Activated CD8-positive, alpha-beta memory T cell treated with anti-CD3 and anti-CD28 coated beads for 1 hour (primary cell): ENCODE measurements at places on chromosomes 3 and 15.

DNA sequence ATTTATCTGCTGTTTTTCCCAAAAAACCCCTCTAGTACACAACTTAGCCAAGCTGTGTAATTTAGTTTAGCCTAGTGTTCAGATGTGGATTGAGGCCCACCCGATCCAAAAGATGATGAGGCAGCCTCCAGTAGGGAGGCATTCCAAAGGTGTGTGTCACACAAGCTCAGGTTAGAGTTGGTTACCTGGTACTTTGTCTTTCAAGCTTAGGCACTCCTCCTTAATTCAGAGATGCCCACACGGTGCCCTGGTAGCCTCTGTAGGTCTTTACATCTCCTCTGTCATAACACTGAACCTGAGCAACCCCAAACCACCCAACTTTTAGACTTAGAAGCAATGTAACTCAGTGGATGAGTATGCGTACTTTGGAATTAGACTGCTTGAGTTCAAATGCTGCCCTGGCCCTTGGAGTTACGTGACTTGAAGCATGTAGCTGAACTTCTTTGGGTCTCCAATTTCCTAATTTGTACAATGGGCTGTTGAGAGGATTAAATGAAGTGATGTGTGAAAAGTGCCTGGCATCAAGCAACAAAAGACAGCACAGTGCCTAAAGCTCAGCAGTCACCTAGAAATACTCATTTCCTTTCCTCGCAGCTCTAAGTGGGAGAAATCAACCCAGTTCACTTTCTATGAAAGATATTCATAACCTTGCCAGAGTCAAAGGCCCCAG lies 284.6 kb upstream of the RARB start:
- DNase-seq = no peak

DNA sequence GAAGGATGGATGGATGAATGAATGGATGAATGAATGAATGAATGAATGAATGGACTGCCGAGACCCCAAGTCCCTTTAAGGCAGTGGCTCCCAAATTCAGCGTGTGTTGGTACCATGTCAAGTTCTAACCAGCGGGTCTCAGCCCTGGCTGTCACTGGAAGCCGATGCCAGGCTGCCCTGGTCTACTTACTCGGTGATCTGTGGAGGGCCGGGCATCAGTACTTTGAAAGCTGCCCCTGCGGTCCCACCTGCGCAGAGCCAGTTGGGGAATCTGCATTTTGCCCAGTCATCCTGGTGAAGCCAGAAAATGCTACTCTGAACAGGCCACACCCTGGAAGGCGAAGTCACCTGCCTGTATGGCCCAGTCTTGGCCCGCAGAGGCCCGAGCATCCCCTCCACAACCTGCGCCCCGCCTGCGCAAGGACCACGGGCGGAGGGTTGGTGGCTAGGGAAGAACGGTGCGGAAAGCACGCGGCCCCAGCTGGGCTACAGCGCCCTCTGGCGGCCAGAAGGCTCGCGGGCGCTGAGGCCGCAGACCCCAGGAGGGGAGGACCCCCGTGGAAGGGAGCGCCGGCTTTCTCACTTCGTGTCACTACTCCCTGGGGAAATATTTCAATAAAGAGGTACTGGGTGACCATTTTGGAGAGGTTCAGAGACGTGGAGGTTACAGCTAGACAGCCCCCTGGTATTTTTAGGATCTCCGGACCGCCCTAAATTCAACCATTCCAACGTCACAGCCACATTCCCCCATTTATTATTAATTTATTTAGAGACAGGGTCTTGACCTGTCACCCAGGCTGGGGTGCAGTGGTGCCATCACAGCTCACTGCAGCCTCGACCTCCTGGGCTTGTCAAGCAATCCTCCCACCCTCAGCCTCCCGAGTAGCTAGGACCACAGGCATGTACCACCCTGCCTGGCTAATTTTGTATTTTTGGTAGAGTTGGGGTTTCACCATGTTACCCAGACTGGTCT lies 34.9 kb downstream of the PRKCD start:
- no peak for DNase-seq

GRCh38 chr3:72347819-72348319 lies 500.4 kb downstream of the SHQ1 start:
- DNase-seq = no peak

DNA sequence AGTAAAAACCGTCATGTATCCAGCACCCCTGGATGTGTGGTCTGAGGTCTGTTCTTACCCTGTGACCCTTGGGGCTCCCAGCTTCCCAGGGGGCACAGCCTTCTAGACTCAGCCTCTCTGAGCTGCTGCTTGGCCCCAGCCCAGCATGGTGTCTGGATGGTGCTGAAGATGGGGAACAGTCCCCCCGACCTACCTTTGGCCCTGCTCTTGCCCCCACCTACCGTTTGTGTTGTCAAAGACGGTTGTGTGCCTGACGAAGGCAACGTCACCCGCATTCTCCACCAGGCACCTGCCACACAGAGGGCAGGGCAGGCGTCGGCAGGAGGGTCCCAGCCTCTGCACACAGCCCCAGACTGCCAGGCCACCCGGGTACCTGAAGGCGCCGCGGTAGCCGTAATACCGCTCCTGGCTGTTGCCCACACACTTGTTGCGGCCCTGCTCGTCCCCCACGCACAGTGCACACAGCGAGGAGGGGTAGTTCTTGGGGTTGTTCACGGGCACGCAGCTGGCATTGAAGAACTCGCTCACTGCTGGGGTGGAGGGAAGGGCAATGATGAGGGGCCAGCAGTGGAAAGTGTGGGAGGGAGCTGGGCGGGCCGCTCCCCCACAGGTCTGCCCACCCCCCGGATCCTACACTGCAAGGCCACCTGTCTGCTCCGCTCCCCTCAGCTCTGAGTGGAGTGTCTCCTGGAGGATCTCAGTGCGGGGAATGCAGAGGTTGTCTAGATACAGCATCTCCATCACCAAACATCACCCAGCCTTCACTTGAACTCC lies 21.0 kb downstream of the MELTF start:
- DNase-seq = no peak

DNA sequence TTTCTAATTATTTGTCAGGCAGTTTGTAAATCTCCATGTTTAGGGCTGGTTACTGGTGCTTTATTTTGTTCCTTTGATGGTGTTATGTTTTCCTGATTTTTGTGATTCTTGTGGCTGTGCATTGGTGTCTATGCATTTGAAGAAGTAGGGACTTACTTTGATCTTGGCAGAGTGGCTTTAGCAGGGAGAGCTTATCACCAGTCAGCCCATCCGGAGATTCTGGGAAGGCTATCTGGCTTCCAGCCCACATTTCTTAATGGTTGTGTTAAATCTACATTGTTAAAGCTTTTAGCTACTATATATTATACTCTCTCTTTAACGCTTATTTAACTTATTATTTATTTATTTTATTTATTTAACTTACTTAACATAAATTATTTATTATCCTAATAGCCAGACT lies 35.1 kb downstream of the FBXL2 start:
- no peak for DNase-seq

GRCh38 chr3:10482631-10483363 lies 22.6 kb downstream of the ATP2B2 start:
- DNase-seq = no peak

- DNase-seq = no peak
Measured at GRCh38 chr3:114902691-114903101, 244.4 kb downstream of the ZBTB20 start.

- DNase-seq = no peak
Measured at GRCh38 chr15:56774356-56774755, 41.0 kb upstream of the ZNF280D start.
